Left renal cortex interstitium (tissue), 4 donors: ENCODE measurements at places on chromosomes 5 and 9.

DNA sequence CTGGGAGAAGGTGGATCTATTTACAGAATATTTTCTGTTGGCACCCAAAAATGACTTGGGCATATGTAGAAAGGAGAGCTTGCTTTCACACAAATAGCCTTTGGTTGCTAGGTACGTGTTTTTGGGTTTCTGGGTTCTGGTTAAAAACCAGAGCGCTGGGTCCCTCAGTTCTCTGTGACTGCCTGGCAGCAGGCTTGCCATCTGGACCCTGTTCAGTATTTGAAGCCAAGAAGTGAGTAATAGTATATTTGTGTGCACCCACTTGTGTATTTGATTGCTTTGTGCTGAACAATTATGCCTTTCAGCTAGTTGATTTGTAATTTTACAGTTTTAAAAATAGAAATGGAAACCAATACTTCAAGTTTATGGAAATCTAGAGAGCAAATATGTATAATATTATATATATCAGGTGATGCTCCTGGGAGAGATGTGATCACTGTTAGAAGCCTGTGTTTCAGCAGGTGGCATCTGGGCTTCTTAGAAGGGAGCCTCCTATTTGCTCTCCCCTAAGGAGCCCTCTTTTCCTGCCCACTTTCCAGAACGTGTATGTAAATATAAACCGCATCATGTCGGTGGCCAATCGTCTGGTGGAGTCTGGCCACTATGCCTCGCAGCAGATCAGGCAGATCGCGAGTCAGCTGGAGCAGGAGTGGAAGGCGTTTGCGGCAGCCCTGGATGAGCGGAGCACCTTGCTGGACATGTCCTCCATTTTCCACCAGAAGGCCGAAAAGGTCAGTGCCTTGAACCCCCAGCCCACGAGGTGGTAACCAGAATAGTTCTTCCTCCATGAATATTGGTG lies 153.6 kb downstream of the TRIO start:
- no peak for DNase-seq

- DNase-seq = peak; percentile 9
Observed at GRCh38 chr5:27947088-27947487, 908.7 kb upstream of the CDH9 start.

DNA sequence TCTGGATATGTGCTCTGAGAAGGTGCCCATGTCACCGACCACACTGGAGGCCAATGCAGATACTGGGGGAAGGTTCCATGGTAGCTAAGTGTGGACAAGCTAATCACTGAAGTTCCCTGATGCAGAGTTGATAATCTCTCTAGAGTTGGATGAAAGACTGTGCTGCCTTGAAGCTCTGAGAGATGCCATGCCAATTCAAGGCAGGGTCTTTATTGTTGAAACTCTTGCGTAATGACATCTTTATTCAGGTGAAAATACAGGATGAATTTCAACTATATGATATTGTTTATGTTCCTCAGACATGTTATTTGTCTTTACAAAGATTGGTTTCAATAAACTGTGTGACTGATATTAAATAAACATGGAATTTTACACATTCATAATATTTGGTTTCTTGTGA lies 167.6 kb upstream of the TMEM161B start:
- no peak for DNase-seq

- no peak for DNase-seq
Observed at GRCh38 chr9:133137451-133138231, 16.6 kb upstream of the RALGDS start.

DNA sequence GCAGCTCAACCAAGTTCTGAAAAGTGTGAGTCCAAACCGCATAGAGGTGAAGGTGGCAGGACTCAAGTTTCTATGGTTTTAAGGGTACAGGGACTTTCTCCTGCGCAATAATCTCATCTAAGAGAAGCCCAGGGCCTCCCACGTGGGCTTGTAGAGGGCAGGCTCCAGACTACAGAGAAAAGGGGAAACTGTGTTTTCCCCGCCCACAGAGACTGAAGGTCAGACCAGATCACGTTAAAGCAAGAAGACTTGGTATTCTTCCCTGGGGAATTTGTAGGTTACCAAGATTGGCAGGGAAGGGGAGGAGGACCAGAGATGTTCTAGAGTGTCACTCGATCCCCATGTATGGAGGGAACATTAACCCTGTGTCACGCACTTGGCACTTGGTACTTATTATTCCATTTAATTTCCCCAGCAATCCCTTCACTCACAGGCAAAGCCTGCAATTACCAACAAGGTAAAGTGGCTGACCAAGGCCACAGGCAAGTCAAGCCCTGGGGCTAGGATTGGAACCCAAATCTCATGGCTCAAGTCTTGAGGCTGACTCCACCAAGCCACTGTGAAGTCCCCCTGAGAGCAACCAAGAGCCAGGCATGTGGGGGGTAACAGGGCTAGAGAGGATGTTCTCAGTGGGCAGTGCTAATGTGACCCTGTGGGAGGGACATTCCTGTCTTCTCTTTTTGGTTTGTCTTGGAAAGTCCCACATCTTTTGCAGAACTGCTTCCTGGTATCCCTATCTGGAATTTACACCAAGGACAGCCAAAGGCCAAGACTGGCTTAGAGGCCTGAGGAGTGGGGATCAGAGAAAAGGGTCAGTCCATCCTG lies 18.3 kb upstream of the NEK6 start:
- DNase-seq = no peak

GRCh38 chr9:127075624-127076372 lies 46.6 kb downstream of the ANGPTL2 start:
- no peak for DNase-seq

DNA sequence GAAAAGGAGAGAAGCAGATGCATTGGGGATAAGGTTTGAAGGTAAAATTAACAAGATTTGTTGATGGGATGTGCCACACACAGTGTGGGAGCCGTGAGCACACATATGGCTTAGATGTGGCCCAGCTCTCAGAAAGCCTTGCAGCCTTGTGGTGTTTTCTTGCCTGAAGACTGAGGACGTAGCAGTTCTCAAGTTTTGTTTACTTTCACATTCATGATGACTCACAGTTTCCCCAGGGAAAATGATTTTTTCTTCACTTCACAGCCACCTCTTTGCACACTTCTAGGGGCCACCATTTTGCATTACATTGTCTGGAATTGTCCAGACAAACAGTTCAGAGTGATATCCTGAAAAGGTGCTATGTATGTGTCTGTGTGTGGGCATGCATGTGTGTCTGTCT lies 126.2 kb downstream of the BASP1 start:
- no peak for DNase-seq

- no peak for DNase-seq
Observed at GRCh38 chr9:126219648-126220063, 107.0 kb upstream of the MVB12B start.

DNA sequence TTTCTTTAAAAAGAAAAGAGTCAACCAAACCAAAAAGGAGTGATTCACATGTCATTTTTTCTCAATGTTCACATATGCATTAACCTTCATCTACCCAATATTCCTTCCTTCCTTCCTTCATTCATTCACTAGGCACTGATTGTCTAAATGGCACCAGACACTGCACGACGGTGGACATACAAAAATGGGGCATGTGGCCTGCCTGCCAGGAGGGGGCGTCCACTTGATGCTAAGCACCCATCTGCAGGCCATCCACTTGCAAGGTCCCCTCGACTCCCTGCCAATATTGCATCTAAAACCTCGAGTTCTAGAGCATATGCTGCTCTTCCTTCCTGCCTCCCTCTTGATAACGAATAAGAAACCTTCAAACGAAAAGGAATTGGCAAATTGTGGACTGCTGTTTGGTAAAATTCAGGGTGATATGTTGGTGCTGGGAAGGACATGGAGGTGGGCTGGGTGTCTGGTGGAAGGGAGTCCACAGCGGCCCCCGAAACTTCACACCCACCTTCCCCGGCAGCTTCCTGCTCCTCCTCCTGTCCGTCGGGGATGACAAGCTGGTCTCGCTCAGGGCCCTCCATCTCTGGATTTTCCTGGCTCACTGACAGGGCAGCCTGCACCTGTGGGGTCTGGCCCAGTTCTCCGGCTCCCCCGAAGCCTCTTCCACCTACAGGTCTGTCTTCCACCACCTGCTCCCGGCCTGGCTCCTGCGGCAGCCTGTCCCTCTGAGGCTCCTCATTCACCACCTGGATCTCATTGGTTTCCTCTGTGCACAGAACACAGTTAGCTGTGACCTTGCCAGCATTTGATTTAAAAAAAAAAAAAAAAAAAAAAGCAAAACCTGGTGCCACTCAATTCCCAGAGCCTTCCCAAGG lies 64.3 kb downstream of the GOLM1 start:
- DNase-seq = no peak

GRCh38 chr5:102451082-102451481 lies 47.7 kb downstream of the SLCO6A1 start:
- DNase-seq = no peak

- no peak for DNase-seq
Observed at GRCh38 chr5:131965826-131966415, 20.5 kb upstream of the MEIKIN start.

- DNase-seq = no peak
Observed at GRCh38 chr5:17364987-17365810, 132.8 kb upstream of the TAF11L2 start.

GRCh38 chr9:71772726-71773125 lies 4.4 kb upstream of the CEMIP2 start:
- no peak for DNase-seq

DNA sequence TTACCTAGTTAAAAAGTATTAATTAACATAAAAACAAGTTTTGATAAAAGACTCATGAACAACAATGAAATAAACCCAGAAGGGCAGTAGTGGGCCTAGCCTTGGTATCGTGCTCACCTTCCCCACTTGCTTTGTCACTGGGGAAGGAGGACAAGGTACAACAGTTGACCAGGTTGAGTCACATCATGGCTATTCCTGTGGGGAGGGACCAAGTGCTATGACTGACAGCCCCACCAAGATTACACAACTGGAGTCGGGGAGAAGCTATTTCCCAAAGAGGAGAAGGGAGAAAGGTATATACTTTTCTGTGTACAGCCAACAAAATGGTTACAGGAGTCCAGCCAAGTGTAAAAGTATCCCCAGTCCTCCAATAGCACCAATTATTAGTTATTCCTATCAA lies 251.3 kb upstream of the RFX3 start:
- no peak for DNase-seq
